KBM-7 (cell line): ENCODE measurements at places on chromosomes 11 and 22.

- no peak for DNase-seq
Observed at GRCh38 chr11:86781546-86781945, 18.8 kb upstream of the PRSS23 start.

- no peak for DNase-seq
Observed at GRCh38 chr11:121422675-121423074, 29.4 kb upstream of the SORL1 start.

GRCh38 chr11:30285416-30286121 is 37.3 kb upstream of the ARL14EP start:
- DNase-seq, result no peak

GRCh38 chr11:19307498-19307897 is 66.8 kb upstream of the E2F8 start:
- no peak for DNase-seq

- no peak for DNase-seq
Observed at GRCh38 chr22:29352778-29353177, 35.6 kb downstream of the AP1B1 start.

DNA sequence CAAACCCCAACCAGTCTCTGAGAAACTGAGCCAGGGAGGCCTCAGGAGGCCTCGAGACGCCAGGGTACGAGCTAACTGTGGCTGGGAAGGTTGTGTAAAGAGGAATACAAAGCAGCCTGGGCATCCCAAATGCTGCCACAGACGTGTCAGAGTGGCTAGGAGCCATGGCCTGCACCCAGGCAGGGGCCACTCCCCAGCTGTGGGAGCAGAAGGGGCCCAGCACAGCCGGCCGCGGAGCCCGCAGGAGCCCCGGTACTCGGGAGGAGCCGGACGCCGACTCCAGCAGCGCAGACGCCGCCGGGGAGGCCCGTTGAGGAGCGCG is 349.8 kb upstream of the B3GAT1 start:
- DNase-seq, result no peak

GRCh38 chr22:24833881-24834495 is 28.0 kb downstream of the SGSM1 start:
- no peak for DNase-seq

GRCh38 chr22:37609240-37610152 is 862 bp downstream of the GGA1 start:
- DNase-seq, result peak; percentile 35

DNA sequence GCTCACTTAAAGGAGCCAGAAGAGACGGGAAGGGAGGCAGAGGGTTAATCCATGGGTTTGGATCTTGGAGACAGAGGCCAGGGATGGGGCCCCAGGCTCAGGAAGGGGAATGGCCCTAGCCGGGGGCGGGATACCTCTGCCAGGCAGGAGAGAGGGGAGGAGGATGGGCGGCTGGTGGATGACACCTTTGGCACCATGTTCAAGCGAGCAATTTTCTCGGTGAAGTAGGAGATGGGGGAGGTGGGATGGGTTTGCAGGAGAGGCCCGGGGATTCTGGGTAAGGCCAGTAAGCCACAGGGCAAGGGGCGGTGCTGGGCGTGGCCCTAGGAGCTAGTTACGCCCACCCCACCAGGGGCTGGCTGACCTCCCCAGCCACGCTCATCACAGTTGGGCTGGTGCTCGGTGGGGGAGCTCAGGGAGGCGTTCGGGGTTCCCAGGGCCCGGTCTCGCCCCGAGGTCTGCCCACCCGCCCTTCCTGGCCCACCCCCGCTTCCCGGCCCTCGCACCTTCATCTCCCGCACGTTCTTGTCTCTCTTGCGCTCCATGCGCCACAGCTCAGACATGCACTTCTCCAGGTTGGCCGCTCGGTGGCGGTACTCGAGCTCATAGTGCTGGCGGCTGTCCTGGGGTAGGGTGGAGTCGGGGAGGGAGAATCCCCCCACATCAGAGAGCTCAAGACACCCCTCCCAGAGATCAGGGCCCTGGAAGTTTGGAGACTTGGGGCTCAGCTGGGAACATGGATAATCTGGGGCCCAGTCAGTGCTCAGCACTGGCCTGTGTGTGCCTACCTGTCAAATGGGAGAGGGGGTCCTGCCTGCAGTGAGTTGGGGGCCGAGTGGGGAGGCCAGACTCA is 12.7 kb downstream of the BAIAP2L2 start:
- no peak for DNase-seq

DNA sequence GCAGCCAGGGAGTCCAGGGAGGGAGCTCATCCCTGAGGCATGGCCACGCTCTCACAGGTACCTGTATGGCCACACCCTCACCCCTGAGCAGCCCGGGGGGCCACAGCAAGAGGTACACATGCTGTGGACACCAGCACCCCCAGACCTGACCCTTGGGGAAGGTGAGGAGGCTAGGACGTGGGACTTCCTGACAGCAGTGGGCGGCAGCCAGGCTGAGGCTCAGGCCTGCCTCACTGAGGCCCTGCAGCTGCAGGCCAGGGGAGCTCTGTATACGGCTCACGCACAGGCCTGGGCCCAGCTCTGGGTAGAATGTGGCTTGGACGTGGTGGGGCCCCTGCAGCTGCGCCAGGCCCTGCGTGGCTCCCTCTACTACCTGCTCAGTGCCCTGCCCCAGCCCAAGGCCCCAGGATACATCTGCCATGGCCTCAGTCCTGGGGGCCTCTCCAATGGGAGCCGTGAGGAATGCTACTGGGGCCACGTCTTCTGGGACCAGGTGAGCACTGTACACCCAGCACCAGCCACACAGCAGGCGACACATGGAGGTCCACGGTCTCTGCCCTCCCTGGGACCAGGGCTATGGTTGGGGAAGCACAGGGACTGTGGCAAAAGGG is 1.8 kb downstream of the PGGHG start:
- no peak for DNase-seq

- no peak for DNase-seq
Observed at GRCh38 chr11:121456151-121456550, 3.4 kb upstream of the SORL1-AS1 start.

DNA sequence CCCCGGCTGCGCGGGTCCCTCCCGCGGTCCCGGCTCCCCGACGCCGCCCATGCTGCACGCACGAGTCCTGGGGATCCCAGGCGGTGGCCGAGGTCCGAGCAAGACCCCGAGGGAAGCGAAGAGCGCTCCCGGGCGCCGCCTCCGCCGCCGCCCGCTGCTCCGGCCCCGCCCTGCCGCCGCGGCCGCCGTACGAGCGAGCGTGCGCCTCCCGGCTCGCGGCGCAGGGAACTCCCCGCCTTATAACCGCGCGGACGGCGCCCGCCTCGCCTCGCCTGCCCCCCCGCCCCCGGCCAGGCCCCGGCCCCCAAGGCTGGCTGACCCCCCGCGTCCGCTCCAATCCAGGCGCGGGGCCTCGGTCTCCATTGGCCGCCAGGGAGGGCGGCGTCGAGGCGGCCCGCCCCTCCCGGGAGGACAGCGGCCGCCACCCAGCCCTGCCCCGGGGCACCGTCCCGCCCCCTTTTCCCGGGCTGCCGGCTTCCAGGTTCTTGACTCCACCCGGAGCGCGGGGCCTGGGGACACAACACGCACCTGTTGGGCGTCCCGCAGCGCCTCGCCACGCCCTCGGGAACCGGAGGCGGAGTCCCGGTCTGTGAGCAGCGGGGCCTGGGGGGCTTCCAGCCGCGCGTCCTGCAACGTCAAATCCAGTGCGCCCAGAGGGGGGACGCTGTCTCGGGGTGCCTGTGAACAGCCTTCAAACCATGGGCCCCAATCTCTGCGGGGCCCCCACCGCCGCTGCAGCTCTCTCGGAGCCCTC is at the start of gene FADS3:
FADS3 (minus strand) TSS at position 215 of the 754 bp plus-strand sequence; CDS start at position 51, 164 bp downstream.
- DNase-seq, result peak; percentile 65

GRCh38 chr22:50329236-50329635 is 2.4 kb upstream of the DENND6B start:
- no peak for DNase-seq

DNA sequence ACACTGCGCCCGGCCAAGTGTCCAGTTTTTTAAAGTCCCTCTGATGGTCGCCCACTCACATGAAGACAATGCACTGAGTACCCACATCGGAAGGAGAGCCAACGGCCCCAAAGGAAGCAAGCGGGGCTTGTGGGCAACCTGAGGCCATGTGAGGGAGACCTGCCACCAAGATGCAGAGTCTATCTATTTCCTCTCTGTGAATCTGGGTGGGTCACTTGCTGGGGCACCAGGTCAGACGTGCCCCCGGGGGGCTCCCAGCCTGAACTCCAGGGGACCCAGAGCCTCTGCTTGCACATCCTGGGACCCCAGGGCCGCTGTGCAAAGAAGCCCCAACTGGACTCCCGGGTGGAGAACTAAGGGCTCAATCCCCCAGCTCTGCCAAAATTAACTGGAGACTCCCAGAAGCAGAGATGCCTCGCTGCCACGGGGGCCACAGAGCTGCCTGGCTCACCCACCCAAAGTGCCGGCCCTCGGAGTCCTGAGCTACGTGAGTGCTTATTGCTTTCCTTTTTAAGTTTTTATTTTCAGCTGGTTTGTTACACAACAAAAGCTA is 106.4 kb downstream of the BRD1 start:
- DNase-seq, result no peak

- DNase-seq, result no peak
Observed at GRCh38 chr11:33899400-33900037, 7.6 kb upstream of the LMO2 start.

DNA sequence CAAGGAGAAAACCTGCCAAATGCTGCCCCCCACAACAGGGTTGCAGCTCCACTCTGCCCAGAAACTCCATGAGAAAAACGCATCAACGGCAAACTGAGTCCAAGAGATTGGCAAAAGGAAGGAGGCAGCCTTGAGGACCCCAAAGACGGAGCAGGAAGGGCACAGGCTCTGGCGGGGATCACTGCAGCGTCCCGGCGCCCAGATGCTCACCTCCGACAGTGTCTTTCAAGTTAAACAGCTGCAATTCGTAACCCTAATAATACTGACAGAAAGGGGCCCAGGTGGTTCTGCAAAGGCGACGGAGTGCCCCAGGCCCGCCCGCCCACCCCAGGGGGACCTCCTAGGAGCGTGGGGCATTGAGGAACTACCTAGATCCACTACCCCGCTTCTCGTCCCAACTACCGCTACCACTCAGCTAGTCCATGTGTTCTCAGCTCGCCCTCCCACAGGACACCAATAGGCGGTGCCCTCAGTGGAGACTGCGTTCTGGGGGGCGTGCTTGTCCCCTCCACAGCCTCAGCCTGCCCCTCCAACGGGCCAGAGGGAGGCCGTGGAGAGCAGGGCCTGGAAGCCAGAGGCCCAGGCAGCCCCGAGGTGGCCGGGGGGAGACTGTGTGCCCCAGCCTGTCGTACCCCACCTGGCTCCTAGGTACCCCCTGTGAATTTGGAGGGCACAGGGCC is 127.4 kb downstream of the PHF21B start:
- DNase-seq, result no peak

DNA sequence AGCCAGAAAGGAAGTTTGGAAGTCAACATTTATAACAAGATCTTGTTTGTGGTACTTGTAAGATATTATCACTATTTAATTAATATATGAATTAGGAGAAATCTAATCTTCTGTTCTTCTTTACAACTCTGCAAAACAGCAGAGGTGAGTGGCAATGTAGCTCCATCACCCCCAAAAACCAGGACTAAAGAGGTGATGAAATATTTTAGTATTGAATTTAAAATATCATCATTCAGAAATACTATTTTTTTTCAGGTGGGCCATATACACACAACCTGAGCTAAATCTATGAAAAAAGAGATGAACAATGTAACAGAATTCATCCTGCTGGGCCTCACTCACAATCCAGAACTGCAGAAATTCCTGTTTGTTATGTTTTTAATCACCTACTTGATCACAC is at the start of gene OR4C45:
OR4C45 (plus strand) TSS at position 301 of the 400 bp plus-strand sequence.
- no peak for DNase-seq

DNA sequence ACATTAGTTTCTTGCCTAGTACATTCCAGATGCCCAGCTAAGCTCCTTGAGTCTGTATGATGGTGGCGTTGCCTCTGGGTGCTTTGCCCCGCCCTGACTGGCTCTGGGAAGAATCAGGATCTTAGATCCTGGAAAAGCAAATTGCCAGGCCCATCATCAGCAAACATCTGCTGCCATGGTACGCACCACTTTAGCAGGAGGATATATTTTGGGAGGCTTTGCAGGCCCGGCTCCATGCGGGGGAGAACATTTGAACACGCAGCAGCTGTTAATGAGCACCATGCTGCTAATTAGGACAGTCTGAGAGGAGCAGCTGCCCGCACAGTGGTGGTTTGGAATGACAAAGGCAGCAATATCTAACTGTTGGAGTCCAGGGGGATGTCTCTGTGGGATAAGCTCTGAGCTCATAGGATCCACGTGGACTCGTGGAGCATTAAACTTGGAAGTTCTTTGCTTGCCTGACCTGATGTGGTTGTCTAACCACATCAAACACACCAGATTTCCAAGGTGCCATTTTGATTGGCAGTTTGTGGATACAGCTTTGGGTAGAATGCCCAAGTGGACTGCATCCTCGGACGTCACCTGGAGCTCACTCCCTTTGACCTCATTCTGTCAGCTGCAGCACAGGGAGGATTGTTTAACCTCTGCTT is 217.0 kb upstream of the ZBED5 start:
- no peak for DNase-seq

- DNase-seq, result no peak
Observed at GRCh38 chr22:42932857-42933484, 75.9 kb upstream of the ARFGAP3 start.

DNA sequence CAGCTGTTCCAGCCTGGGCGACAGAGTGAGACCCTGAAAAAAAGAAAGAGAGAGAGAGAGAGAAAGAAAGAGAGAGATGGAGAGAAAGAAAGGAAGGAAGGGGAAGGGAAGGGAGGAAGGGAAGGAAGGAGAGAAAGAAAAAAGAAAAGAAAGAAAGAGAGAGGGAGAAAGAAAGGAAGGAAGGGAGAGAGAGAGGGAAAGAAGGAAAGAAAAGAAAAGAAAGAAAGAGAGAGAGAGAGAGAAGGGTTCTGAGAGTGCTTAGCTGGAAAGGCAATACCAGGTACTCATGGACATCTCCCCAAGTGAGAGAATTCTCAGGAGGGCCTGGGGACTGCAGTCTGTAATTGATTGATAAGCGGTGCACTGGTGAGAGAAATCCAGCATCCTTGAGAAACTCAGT is 12.8 kb upstream of the PRAME start:
- no peak for DNase-seq

DNA sequence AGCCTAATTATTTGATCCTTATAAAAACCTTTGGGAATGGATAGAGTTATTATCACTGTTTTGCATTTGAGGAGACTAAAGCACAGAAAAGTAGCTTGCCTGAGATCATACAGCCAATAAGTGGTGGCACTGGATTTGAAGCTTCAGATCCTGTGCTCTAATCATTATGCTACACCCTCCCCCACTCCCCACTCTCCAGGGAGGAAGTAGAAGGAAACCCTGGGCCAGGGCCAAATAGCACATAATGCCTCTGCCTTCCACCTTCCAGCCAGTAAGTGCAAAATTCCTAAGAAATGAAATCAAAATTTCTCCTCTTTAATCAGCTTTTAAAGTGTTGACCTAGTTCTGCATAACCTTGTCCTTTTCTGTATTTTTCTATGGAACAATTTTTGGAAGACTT is 61.6 kb downstream of the SIK2 start:
- peak; percentile 14 for DNase-seq

GRCh38 chr11:19284881-19285280 is 44.1 kb upstream of the E2F8 start:
- no peak for DNase-seq

- no peak for DNase-seq
Observed at GRCh38 chr22:30874431-30875370, 93.9 kb downstream of the MORC2 start.

DNA sequence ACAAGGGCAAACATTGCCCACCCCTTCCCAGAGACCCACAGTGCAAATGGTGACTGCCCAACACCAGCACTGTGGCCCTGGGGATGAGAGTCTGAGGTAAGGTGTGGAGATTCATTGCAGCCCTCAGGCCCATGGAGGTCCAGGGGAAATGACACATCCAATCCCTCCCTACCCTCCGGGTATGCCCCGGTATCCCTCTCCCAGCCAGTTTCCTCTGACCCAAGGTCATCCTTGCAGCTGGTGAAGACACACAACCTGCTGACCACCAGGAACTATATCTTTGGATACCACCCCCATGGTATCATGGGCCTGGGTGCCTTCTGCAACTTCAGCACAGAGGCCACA is 18.9 kb upstream of the UVRAG start:
- DNase-seq, result no peak
